ENCODE measurements at places on chromosomes 3 and 15.

DNA sequence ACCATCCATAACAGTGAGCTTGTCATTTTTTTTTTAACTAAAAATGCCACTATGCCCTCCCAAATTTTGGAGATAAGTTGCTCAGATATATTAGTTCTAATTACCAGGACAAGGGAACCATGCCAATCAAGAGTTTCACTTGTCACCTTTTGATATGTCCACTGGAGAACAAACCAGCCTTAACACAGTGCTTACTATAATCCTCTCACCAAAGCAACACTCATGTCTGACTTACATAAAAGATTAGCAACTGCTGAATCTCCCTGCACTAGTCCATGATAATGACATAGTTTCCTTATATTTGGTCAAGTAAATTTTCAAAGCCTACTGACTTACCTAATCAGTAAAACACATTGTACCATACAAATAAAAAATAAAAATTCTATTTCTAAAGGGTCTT is 44.4 kb downstream of the TTBK2 start:
- no peak for DNase-seq

DNA sequence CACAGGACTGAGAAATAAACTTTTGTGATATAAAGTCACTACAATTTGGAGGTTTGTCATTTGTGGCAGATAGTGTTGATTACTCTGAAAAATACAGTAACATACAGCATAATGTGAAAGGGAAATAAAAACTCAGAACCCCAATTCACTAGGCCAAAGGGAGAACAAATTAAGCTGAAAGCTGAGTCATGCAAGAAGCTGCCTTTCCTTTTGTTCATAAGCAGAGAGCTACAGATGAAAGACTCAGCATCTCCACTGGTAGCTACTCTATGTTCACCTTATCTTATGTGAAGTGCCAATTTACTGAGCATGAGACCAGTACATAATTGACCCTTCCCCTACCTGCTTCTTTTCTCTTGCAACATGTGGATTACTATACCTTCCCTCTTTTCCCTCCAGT is 19.3 kb upstream of the SLTM start:
- DNase-seq = peak; percentile 19

- DNase-seq = no peak
These were observed 4.6 kb upstream of the RTP2 start for GRCh38 chr3:187706971-187707370.

DNA sequence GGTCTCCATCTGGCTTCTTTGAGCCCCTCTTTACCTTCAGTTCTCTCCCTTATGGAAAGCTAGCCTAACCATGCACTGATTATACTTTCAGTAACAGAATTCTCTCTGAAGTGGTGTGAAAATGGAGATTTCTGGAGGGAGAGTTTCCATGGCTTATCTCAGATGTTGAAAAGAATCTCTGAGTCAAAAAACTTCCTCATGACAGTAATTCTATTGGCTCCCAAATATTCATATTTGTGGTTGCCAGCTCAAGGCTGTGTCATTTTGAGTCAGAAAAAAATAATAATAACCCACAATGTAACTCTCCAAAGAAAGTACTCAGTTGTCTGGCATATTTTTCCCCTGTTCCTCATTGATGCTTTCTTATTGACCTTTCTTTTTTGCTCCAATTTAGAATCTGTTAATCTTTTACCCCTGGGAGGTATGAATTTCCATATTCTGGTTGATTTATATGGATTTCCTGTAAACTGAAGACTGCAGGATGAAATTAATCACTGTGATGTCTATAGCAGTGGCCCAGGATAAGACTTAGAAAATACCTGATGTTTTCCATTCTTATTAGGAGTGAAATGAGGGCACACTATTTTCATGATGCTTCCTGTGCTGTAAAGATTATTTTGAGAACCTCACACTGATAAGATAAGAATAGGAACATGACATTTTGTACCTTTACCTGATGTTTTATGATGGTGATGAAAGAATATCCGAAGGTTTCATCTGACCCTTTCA is 149.5 kb upstream of the EPHA3 start:
- DNase-seq = no peak

- no peak for DNase-seq
These were observed 56.4 kb upstream of the C15orf39 start for GRCh38 chr15:75145027-75145841.

GRCh38 chr15:45646220-45646619 is 11.4 kb downstream of the SQOR start:
- no peak for DNase-seq

DNA sequence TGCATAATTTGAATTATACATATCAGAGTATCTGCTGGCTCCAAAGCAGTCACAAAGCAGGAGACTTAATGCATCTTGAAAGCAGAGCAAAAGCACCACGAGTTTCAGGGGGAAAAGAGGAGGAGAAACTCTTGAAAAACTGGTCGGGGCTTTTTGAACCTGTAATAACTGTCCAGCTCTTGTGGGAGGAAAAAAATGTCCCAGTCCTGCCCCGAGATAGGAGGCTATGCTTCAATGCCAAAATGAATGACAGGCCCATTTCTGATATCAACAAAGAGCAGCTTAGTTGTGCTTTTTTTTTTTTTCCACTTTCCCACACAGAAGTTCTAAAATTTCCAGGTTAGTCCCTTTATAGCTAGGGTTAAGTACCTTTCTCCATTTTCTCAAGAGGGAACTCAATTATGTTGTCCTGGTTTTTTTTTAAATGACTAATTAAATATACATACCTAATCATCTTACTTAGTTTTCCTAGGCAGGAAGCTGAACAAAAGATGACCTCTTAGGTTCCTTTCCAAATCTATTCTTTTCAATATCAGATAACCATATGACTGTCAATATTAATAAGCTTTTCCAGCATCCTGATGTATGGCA is 120.2 kb downstream of the TFDP2 start:
- no peak for DNase-seq

DNA sequence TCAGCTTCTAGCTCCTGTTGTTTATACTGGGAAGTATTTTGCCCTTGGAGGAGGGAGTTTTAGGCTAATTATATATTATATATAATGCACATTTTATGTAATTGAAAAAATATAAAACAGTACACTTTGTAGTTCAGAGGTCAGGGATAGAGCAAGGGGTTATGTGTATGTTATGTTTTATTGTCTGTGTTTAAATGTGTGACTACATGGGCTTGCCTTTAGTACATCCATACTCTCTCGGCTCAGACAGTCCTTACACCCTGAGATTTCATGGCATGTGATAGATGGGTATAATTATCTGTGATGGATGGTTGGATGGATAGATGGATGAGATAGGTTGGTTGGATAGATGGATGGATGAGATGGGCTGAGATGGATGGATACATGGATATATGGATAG is 17.4 kb upstream of the ST3GAL6 start:
- DNase-seq = no peak

DNA sequence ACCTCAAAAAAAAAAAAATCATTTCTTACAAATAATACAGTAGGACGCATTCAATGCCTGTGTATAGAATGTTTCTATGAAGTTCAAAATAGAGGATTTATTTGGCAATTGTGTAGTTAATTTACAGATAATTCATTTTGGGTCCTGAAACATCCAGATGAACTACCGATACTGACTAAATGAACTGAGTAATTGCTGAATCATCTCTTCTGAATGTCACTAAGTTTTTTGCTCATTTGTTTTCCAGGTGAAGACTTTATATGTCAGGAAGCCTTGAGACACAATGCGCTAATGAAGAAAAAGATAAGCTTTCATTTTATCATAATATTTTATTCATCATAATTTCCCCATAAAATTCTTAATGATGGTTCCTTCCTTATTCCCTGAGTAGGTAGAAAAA is 39.7 kb downstream of the PCOLCE2 start:
- no peak for DNase-seq

DNA sequence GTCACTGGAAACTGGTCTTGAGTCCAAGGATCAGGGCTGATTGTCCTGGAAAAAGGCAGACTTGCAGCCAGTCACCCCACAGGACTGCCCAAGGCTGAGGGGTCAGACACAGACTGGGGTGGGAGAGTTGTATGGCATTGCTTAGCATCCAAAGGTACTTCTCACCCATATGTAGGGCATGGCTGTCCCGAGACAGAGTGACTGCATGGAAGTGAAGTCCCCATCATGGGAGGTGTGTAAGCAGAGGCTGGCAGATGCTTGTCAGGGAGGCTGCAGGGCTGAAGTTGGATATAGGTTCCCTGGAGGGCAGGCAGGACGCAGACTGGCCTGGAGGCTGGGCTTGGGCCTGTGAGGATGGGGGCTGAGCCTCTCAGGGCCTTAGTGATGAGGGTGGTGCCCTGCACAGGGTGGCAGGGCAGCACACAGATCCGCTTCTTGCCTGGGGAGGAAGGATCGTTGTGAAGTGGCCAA is 31.1 kb downstream of the PSTPIP1 start:
- DNase-seq = no peak

DNA sequence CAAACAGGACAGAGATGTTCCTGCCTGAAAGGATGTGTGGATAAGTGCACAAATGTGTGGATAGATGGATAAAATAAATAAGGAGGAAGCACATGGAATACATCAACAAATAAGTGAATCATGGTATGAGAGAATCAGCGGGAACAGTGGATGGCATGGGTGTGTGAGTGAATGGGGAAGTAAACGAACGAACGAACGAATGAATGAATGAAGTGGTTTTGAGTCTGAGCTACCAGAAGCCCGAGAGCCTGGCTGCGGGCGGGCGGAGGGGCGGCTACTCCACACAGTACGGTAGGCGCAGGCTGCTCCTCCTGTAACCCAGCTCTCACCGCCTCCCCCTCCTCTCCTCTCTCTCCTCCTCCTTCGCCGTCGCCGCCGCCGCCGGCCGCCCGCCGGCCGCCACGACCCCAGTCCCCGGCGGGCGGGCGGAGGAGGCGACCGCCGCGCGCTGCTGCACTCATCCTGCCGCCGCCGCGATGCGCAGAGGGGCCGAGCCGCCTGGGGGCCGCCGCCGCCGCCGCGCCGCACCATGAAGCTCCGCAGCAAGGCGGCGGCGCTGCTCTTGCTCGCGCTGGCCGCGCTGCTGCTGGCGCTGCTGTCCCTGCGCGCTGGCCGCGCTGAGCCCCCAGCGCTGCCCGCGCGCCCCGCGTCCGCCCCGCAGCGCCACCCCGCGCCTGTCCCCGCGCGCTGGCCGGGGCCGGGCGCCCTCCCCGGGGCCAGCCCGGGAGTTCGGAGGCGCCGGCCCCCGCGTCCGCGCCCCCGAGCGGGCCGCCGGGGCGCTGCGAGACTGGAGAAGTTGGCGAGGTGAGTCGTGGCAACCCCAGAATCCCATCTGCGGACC is at the start of gene GXYLT2:
GXYLT2 (plus strand) TSS at position 342 of the 841 bp plus-strand sequence; CDS start at position 530, 188 bp downstream.
- DNase-seq = peak; percentile 34

DNA sequence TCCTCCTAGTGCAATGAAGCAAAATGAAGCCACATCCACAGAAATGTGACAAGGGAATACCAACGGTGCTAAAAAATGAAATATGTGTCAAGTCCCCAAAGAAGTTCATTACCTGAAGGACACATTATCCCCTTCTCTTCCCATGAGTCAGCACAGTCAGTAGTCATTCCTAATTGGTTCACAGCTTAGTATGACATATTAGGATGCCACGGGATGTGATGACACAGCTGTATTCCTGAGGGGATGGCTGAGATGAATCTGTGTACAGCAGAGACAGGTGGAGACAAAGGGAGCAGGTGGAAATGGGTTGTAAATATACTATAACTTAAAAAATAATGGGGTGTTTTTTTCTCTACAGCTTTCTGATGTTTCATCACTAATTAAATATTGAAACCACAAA is 273.4 kb downstream of the ARRDC4 start:
- no peak for DNase-seq

DNA sequence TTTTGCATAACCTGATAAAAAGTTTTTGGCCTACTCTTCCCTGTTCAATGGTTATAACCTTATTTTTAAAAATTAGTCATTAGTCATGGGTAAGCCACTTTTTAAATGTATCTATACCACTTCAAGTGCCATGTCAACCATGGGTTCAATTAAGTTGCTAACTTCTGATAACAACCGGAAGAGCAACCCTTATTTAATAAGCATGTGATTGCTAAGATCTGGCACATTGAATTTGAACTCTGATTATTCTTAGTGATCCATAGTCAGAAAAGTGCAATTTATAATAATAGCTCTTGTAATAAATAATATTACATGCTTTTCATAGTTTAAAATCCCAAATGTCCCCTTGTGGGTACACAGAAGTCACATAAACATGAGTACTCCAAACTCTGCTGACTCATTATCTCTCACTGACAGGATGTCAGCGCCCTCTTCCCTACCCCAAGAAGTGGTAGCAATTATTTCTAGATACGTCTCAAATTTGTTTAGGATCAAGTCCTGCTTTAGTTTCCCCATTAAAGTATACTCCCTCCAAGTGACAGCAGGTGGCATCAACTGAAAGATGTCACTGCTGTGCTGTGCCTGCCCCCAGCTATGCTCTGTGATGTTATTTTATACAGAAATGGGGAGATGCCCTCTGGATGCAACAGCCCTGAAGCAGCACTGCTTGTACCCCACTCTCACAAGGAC is 18.6 kb downstream of the SAMD7 start:
- DNase-seq = no peak

GRCh38 chr3:37272741-37273140 is 98.4 kb upstream of the LRRFIP2 start:
- DNase-seq = no peak

DNA sequence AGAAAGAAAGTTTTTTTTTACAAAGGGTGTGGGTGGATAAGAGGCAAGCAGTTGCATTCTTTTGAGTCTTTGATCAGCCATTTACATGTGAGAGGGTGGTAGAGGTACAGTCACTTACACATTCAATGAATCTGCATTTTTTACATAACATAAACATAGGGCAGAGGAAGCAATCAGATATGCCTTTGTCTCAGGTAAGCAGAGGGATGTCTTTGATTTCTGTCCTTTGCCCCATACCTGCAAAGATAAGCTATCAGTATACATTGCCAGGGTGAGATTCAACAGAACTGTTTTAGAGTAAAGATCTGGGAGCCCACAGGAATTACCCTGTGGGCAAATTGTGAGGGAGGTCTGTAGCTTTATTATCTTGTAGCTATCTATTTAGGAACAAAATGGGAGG is 5.4 kb upstream of the PPP1R2 start:
- no peak for DNase-seq

GRCh38 chr3:122943828-122944190 is 83.8 kb downstream of the SEMA5B start:
- DNase-seq = no peak

GRCh38 chr3:183527428-183528379 is 27.8 kb downstream of the KLHL6 start:
- no peak for DNase-seq

- no peak for DNase-seq
These were observed 81.2 kb downstream of the ANO10 start for GRCh38 chr3:43540624-43541023.

GRCh38 chr3:40341671-40342070 is 32.2 kb downstream of the EIF1B start:
- no peak for DNase-seq

GRCh38 chr15:89196994-89197393 is 24.4 kb downstream of the RLBP1 start:
- no peak for DNase-seq

Data from endothelial cell of umbilical vein (primary cell).